ENCODE measurements at places on chromosomes 1 and 21.

- no peak for DNase-seq
Measured at GRCh38 chr21:34846601-34847112, 177.9 kb downstream of the CLIC6 start.

DNA sequence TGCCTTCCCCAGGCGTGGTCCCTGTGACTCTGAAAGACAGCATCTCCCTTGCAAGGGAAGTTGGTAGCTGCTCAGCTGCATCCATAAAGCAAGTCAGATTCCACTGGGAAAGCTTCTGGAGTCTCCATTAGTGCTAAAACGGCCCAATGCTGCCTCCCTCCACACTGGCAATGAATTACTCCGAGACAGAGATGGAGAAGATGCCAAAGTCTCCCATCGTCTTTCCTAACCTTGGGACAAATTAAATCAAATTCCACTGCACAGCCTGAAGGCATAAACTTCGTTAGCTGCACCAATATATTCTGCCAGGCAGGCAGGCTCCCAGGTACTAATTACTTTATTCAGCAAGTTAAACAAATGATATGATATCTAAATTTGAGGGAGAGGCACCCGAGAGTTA lies 106.3 kb upstream of the GJB5 start:
- DNase-seq, result no peak

GRCh38 chr1:6960291-6960811 lies 175.1 kb downstream of the CAMTA1 start:
- no peak for DNase-seq

DNA sequence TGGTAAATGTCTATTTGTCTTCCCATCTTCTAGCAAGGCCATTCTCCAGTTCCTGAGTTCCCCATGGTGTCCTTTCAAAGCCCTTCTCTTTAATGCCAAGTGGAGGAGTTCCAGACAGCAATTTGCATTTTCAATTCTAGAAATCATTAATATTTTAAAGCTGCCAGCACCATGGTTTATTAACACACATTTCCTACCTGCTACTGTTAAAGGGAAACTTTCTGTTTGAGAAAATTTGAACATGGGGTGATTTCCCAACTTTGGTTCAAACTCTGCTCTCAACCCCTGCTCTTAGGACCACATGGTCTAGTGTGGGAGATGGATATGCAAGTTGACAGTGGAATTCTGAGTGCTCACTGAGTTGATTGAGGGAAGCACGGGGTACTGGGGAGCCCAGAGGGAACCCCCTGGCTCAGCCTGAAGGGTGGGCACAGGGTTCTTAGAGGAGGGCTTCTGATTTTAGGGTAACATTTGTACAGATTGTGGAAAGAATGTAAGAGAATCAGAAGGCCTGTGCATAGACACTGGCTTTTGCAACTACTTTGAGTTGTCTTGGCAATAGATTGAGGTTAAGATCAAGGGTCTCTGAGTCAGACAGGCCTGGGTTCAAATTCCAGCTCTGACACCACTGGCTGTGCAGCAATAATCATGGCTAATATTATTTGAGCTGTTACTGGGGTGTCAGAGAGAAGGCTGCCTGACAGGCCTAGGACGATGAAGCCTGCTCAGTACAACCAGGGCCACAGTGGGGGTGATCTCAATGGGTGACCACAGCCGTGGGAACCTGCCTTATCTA lies 97.8 kb downstream of the BEND5 start:
- no peak for DNase-seq

DNA sequence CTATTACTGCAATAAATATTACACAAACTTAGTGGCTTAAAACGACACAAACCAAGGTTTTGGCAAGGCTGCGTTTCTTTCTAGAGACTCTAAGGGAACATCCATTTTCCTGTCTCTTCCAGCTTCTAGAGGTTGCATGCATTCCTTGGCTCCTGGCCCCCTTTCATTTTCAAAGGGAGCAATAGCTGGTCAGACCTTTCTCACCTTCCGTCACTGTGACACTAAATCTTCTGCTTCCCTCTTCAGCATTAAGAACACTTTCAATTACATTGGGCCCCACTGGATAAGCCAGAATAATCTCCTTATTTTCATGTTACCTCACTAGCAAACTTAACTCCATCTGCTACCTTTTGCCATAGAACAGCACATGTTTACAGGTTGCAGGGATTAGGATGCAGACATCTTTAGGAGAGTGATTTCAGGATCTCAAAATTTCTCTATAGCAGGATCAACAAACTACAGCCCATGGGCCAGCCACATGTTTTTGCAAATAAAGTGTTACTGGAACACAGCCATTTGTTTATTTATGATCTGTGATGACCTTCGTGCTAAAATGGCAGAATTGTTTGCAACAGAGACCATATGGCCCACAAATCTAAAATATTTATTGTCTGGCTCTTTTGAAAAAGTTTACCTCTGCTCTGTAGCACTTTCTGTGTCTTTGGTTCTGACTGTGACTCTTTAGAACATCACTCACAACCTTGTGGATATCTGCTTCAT lies 221.5 kb upstream of the SGIP1 start:
- DNase-seq, result no peak

- no peak for DNase-seq
Measured at GRCh38 chr1:156496211-156496761, 4.3 kb downstream of the MEF2D start.

- DNase-seq, result no peak
Measured at GRCh38 chr1:201778279-201779065, 50.5 kb upstream of the IPO9 start.

DNA sequence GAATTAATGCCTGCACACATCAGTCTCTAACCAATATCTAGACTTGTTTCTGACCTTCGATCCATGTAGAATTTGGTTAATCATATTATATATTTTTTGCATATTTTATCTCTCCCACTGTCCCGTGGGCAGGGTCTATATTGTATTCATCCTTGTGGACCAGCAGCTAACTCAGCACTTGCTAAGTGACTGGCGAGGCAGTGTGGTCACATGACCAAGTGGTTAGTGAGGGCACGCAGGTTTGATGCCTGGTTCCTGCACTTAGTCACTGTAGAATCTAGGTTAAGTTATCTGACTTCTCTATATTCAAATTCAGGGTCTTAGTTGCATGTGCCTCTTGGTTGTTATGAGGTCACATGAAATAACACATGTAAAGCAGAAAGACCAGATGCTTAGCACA lies 120.5 kb downstream of the UBE2U start:
- no peak for DNase-seq

- peak; percentile 38 for DNase-seq
Measured at GRCh38 chr1:221439008-221439746, 302.7 kb downstream of the DUSP10 start.

DNA sequence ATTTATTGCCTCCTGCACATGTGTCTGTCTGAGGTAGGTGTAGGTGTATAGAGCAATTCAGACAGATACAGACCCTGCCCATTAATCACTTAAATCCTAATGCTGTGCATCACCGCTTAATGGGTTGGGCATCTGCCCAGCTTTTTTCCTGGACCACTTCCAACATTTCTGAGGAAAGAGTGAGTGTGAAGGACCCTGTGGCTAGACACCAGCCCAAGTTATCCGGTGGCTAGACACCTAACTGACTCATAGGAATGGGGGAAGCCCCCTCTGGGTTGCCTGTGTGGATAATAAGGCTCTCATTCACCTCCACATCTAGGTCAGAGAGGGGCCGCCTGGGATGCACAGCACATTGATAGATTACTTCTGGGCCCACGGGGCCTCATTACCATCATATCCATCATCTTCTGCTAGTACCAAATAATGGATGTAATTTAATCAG lies 121.1 kb upstream of the RAVER2 start:
- DNase-seq, result no peak
